NCI-H1105 treated with DMSO at 0.1 percent for 48 hours (cell line): ENCODE measurements at places on chromosomes 12 and 14.

DNA sequence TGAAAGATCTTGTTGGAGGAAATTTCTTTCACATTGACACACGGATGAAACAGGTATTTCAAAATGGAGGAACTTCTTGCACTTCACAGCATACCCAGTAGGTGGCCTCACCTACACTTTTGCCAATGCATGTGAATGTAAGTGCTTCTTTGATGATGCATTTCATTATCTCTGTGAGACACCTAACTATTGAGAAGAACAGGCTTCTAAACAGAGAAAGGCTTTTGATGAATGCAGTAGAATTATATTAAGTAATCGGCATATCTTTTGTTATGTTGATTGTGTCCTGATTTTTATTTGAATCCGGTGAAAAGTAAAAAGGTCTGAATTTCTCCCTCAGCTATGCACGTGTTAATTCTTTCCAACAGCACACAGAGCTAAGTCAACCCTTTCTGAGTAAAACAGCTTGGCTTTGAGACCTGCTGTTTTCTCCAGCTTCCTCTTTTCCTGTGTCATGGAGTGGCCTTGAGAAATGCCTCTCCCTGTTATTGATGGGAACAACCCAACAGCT is 399.0 kb downstream of the NAV3 start:
- peak; percentile 41 for DNase-seq

DNA sequence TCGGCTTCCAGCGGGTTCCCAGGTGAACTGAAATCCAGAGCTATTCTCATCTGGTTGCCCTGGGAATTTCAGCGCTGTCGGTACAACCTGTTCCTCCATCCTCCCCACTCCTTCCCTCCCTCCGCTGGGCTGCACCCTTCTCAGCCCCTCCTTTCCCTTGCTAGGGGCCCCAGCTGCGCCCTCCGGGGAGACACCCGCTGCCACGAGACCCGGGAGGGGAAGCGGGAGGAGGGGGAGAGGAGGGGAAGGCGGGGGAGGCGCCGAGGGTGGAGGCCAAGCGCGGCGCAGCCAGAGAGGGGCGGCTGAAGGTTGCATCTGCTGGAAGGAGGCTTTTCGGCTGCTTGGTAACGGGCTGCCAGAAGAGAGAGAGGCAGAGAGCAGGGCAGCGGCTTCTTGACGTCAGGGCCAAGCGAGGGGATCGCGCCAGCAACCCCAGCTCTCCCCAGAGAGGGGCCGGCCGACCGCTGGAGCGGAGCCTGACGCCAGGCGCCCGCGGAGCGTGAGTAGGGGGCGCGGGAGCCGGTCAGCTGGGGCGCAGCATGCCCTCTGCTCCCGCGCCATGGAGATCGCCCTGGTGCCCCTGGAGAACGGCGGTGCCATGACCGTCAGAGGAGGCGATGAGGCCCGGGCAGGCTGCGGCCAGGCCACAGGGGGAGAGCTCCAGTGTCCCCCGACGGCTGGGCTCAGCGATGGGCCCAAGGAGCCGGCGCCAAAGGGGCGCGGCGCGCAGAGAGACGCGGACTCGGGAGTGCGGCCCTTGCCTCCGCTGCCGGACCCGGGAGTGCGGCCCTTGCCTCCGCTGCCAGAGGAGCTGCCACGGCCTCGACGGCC is at the start of gene KCNA5:
TSS of gene KCNA5 (plus strand) at position 291 of the 831 bp plus-strand sequence. CDS start at position 560, 269 bp downstream.
- DNase-seq: peak; percentile 73

GRCh38 chr14:75672605-75673192 is 11.7 kb downstream of the TTLL5 start:
- DNase-seq: no peak

GRCh38 chr12:122072031-122072970 is 6.3 kb upstream of the MLXIP start:
- peak; percentile 18 for DNase-seq

- peak; percentile 33 for DNase-seq
These were observed 316.4 kb downstream of the NOVA1 start for GRCh38 chr14:26281280-26281998.

GRCh38 chr12:15754233-15754632 is 35.0 kb downstream of the EPS8 start:
- DNase-seq: no peak

DNA sequence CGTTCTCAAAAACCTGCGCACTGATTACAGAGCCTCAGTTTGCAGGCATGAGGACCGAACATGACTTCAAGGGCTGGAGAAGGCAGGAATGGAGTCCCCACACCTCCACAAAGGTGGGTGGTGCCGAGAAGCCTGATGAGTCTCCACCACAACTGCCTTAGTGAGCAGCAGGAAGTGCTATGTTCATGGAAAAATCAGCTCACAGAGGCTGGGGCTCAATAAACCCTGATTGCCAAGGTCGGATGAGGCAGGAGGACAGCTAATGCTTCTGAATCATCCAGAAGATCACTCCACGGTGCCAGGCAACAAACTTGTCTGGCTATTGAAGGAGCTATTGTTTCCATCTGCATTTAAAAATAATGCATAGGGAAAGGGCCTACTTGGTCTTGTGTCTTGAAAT is 31.1 kb downstream of the APPL2 start:
- DNase-seq: no peak

DNA sequence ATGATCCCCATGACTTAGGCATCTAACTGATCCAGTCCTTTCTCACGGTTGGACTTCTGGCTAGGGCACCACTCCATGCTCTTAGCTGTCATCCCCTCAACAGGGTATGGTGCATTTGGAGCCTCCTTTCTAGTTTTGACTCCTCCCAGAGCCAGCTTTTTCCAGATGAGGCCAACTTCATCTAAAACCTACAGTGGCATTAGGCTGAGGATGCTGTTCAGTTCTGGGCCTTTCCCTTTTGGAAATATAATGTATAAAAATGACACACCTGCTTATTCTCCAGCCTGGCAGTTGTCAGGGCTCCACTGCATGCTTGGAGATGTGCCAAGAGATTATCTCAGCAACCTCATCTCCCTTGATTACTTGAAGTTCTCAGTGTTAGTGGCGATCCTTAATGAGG is 239.7 kb downstream of the EMP1 start:
- peak; percentile 74 for DNase-seq

- no peak for DNase-seq
These were observed 255.8 kb downstream of the ETNK1 start for GRCh38 chr12:22880807-22881206.

GRCh38 chr12:116385486-116386217 is 108.2 kb upstream of the MED13L start:
- DNase-seq: no peak

GRCh38 chr12:132186857-132187620 is 42.8 kb downstream of the NOC4L start:
- no peak for DNase-seq

GRCh38 chr12:52360663-52361271 is 6.5 kb downstream of the KRT85 start:
- DNase-seq: no peak

- DNase-seq: peak; percentile 72
These were observed 15.0 kb downstream of the GXYLT1 start for GRCh38 chr12:42129595-42130204.

DNA sequence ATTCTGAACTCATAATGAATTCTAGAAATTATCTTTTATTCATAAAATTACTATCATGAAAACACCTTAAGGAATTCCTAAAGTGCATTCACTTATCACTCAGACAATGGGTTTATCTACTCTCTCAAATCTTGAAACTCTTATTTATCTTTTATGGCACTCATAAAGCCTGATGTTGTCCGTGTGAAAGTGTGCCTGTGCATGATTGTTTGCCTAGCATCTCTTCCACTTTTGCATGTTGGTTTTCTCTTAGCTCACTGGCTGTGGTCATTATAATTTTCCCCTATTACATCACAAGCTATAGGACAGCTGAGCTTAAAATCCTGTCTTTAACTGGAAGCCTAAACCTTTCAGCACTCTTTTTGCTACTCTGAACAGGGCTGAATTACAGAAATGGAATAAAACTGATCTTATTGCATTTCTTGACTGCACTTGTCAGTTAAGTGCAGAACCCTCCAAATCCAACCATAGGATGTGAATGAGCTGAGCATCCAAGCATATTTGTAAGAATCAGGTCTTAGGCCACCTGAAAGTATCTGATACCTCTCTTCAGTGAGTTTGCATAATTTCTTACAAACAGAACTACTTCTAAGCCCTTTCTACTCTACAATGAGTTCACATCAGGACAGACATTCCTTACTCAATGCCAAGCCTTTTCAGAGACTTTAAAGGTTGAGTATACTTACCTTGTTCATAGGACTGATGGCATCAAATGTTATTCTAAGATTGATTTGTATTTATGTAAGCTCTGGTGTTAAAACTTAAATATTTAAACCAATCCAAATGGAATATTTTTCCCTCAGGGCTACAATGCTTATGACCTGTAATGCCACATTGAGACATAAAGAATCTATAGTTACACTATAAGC is 221.2 kb upstream of the KITLG start:
- no peak for DNase-seq

DNA sequence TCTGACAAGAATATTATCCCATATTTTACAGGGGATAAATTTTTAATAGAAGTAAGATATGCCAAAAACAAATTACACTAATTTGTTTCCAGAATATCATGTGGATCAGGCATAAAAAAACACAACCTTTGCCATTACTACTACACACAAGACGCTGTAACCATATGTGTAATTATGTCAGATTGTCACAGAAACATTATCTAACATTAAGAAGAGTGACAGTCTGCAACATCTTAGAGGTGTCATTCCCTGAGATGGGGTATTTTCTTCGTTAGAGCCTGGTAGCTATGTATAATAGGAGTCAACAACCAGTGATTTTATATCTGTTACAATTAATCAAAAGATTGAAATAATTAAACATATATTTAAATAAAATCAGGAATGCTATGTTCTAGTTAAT is 518.9 kb downstream of the RERGL start:
- no peak for DNase-seq

- no peak for DNase-seq
These were observed 13.7 kb downstream of the RNF41 start for GRCh38 chr12:56208006-56208405.

- DNase-seq: no peak
These were observed 66.3 kb downstream of the SRRM4 start for GRCh38 chr12:119047641-119048040.

DNA sequence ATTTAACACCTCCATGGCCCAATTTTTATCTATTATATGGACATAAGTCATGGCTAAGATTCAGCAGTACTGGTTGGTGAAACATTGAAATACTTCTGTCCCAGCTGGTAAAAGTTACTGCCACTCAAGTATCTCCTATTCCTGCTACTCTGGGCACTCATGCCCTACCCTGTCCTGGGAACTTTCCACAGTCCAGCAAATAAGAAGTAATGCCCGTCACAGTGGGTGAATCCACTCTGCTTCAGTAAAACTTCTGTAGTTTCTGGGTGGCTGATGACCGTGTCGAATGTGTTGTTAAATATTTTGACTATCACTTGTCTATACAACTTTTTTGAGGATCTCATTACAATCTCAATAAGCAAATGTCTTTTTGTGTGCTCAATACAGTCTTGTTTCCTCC is 209.3 kb upstream of the IGF1 start:
- no peak for DNase-seq

DNA sequence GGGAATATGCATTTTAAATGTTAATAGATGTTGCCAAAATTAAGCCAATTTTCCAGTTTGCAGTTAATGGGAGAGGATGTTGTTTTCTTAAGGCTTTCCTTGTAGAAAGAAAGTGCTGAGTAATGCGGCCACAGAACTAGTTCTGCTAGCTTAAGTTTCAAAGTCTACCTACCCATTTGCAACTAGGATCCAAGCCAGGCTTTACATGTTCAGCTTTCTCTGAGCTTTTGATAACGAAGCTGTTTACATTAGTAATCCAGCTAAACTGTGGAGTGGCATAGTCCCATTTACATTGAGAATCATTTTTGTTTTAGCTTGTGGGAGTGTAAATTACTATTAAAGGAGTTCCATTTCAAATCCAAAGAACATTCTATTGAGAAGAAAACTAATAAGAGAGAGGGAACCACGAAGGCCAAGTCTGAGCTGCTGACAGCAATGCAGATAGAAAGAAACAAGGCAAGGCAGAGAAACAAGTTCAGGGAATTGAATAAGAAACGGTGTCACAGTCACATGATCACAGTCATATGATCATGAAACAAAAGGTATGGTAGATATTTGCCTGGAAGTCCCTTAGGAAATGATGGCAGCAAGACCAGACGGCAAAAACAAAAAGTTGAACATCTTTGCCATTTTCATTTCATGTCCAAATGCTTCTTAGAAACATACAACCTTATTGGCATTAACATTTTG is 274.9 kb downstream of the PAWR start:
- DNase-seq: no peak

DNA sequence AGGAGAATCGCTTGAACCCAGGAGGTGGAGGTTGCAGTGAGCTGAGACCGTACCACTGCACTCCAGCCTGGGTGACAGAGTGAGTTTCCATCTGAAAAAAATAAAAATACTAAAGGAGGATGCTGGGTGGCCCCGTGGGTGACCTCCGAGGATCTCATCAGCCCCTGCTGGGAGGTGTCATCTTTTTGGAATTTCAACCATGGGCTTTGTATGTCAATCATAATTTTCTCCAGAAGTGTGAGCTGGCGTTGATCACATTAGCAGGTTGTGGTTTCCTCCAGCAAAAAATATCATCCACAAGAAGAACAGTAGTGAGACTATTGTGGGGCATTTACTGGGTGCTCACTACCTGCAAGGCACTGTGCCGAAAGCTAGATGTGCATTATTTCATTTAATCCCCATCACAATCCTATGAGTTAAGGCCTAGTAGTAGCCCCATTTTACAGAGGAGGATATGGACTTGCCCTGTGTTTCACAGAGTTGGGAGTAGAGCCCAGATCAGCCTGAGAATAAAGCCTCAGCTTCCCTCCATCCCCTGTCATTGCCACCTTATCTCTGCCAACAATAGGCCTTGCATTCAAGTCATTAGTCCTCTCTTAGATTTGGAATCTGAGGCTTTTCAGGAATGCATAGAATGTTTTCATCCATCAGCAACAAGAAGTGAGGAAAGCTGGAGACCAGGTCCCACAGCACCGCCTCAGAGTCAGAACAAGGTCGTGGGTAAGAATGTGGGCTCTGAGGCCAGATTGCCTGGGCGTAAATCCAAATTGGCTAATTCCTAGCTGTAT is 39.8 kb downstream of the SVOP start:
- DNase-seq: no peak

DNA sequence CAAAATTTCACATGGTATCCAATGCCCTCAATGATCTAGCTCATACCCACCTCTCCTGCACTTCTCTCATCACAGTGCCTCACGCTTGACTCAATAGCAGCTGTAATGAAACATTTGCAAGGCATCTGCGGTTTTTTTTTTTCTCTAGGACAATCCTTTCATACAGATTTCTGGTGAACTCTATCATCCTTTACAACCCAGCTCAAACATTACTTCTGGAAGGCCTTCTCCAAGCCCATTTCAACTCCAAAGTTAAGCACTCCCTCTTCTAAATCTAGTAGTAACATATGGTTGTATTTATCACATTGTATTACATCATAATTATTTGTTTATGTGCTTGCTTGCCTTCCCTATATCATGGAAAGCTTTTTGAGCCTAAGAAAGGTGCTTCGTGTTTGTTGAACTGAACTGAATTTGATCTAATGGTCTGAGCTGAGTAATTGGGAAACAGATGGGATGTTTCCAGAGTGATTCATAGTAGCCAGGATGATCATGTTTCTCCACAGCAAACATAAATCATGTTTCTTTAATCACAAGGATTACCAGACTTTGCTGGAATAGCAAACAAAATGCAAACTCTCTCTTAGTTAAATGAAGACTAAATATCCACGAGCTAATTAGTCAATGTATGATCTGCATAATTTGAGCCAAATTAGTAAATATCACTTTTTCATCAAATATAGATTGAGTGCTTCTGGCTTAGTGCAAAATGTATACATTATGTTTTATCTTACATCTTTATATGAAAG is 14.3 kb downstream of the CFL2 start:
- no peak for DNase-seq
